ENCODE measurements at places on chromosomes 3 and 15.

DNA sequence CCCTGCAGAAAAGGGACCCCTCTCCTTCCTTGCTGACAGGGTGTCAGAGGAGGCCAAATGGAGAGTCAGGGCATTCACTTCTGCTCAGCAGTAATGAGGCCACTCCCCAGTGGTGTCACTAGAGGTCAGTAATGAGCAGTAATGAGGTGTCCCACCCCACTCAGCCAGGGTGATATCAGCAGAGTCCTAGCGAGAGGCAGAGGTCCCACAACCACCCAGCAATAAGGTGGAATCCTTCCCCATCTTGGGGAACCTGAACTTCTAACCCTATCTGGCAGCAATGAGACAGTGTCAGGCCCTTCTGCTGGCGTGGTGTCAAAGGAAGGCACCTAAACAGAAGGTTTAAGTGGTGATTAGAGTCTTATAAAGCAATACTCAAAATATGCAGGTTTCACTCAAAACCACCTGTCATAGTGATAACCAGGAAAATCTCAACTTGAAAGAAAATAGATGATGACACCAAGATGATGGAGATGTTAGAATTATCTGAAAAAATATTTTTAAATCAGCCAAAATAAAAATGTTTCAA, 12.9 kb downstream of the OCA2 start:
- DNase-seq = no peak

- DNase-seq = no peak
Observed at GRCh38 chr3:192281207-192281880, 446.0 kb downstream of the FGF12 start.

- no peak for DNase-seq
Observed at GRCh38 chr15:58147171-58147611, 9.0 kb downstream of the AQP9 start.

GRCh38 chr15:77798151-77798835, 165.6 kb upstream of the LINGO1 start:
- DNase-seq = no peak

- no peak for DNase-seq
Observed at GRCh38 chr15:101424984-101425383, 64.5 kb downstream of the PCSK6 start.

DNA sequence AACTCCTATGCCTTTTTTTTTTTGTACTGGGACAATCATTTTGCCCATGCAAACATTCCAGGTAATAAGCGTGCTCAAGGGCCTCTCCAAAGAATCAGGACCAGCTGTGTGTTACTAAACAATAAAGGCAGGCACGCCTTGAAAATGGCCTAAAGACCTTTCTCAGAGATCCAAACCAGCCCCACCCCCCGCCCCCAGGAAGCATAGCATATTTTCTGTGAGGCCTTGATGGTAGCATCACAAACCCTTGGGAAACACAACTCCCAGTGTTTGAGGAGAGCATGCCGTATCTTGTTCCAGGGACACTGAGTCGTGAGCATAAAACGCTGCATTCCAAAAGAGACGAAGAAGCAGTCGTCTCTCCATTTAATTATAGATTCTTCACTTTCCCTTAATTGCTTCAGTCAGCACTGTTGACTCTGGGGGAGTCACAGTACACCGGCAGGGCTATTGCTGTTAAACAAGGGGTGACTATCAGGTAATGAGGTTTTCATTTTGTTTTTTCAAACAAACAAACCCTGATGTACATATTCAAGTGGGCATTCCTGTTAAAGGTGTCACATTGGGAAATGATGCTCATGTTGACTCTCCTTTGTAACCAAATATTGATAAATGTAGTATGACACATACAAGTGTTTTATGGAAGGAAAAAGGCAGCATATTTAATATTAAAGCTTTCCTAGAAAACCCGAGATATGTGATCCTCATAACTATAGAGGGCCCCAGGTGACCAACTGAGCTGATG, 4.4 kb upstream of the TPM1 start:
- no peak for DNase-seq

GRCh38 chr3:33016846-33017405, 65.5 kb downstream of the CCR4 start:
- DNase-seq = no peak

- DNase-seq = no peak
Observed at GRCh38 chr15:33068511-33068990, 126.0 kb downstream of the FMN1 start.

DNA sequence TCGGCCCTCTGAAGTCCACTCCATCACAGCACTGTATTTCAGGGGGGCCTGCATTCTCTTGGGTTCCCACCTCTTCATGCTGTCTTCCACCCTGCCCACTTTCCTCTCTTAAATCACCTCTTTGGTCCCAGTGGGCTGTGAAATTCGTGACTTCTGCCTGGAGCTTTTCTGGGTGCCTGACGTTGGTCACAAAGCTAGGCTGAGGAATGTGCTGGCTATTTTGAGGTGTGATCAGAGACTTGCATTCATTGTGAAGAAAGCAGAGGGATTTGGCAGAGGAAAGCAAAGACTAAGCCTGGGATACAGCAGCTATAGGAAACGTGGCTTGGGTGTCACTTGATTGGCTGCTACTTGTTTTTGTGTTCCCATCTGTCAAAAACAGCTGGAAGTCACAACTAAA, 202.5 kb downstream of the SATB1 start:
- no peak for DNase-seq

DNA sequence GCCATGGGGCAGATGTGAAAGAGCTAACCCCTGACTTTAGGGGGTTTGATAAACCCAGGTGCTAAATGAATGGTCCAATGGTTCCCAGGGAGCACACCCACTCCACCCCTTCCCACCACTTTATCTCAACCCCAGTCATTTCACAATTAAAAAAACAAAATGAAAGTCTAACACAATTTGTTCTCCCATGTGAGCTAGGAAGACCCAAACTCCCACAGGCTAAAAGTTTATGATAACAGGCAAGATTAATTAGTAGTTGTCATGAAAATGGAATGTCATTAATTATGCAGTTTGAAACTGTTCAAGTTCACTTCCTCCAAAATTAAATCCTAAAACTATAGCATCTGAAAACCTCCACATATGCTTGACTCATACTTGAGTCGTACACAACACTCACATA, 63.3 kb upstream of the TPM1 start:
- DNase-seq = no peak

- no peak for DNase-seq
Observed at GRCh38 chr3:160378331-160379109, 20.5 kb downstream of the IFT80 start.

DNA sequence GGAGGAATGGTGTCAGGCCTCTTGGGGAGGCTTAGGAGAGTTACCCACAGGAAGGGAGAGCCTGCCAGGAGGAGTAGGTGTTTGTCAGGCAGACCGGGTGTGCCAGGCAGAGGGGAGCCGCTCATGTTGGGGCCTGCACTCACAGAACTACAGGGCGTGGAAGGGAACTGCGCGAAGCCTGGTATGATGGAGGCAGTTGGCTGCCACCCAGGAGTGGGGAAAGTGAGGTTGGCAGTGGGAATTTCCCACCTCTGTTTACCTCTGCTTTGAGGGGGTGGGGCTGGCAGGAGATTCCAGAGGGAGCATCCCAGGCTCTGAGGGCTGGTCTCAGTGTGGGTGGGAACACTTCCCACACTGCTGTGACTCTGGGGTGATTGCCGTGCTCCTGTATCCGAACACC, 99.9 kb downstream of the SLCO3A1 start:
- no peak for DNase-seq

DNA sequence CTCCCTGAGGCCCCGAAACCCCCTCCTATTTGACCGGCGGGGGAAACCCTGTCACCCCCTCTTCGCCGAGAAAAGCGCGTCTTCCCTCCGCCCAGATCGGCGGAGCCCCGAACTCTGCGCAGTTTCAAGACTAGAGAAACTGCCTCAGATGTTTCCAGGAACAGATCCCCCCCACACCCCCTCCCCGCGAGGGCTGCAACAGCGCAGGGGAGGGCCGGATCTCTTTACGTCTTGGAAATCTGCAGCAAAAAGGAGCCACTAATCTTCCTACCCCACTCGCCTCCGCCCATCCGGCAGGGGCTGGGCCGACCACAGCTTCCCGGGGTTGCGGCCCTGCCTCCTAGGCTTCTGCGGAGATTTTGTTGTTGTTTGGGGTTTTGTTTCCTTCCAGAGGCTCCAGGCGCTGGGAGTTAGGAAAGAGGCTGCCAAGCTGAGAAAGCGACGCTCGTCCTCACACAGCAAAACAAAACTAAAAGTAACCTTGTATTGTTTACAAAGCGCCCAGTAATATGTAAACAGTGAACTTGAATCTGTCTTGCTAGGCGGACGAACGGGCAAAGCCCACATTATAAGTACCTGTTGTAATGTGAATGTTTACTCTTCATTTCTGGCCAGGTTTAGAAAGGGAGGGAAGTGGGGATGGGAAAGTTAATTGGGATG, 2.2 kb downstream of the FOXB1 start:
- peak; percentile 25 for DNase-seq

- DNase-seq = no peak
Observed at GRCh38 chr15:29888646-29889045, 66.4 kb upstream of the TJP1 start.

DNA sequence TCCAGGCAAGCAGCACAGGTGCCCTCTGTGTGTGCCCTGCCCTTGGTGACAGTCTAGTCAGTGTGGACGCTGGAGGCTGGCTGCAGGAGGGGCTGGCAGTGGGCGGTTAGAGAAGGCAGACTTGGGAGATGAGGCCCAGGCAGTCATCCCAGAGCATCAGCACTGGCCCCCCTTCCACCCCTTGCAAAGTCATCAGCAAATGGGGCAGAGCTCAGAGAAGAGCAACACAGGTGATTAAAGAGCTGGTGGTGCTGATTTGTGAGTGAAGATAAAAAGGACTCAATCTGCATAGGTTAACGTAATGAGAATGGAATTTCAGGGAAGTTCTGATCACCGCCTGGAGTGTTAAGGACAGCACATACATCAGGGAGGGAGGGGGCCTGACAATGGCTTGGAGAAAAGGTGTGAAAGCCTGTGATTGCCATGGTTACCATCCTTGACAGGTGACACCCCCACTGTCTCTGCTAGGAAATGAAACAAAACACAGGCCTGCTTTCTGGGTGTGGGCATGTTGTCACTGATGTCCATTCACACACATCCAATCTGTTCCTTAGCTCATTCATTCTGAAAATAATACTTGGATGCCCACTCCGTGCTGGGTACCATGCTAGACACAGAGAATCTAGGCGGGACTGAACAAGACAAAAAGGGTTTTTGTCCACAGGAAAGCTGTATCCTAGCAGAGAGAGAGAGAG, 269.6 kb upstream of the ST8SIA2 start:
- DNase-seq = no peak

DNA sequence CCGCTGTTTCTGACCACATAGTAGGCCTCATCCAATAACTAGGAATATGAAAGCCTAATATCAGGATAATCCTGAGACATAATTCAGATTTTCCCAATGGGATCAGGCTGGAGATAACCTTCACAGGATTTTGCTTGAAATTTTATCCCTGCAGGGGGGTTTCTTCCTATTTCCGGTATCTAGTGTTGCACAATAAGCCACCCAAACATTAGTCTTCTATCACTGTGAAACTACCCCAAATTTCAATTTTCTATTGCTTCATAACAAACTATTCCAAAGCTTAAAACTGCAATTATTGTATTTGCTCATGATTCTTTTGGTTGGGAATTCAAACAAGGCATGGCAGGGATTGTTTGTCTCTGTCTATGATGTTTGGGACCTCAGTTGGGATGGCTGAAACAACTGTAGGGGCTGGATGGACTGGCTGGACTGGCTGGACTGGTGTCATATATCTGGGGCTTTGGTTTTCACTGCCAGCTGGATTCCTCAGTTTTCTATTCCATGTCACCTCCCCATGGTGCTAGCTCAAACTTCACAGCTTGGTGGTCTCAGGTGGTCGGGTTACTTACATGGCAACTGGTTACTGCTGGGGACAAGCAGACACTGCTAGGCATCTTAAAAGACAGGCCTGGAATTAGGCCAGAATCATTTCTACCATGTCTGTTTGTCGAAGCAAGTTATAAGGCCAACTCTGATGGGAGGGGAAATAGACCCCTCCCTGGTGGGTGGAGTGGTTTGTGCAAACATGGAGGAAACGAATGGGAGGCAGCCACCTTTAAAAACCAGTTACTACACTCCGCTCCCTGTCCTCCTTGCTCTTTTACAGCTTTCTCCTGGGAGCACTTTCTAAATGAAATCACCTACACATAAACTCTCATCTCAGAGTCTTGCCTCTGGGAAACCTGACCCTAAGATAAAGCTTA, 88.2 kb upstream of the STT3B start:
- no peak for DNase-seq

GRCh38 chr15:57921371-57921770, 144.1 kb downstream of the ALDH1A2 start:
- no peak for DNase-seq

- DNase-seq = no peak
Observed at GRCh38 chr3:178097576-178097975, 438.7 kb upstream of the KCNMB2 start.

GRCh38 chr15:48244921-48245320, 38.8 kb downstream of the SLC12A1 start:
- no peak for DNase-seq

DNA sequence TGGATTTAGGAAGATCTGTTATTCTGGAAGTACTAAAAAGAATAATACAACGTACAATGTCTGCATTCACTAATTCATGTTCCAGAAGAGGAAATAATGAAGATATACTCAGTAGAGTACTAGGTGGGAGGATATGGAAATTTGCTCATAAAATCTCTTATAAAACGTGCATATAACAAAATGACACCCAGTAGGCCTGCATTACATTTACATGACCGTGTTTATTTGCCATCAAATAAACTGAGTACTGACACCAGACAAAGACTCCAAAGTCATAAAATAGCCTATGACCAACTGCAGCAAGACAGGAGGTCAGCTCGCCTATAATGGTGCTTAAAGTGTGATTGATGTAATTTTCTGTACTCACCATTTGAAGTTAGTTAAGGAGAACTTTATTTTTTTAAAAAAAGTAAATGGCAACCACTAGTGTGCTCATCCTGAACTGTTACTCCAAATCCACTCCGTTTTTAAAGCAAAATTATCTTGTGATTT, 60.4 kb downstream of the DCUN1D1 start:
- DNase-seq = no peak

DNA sequence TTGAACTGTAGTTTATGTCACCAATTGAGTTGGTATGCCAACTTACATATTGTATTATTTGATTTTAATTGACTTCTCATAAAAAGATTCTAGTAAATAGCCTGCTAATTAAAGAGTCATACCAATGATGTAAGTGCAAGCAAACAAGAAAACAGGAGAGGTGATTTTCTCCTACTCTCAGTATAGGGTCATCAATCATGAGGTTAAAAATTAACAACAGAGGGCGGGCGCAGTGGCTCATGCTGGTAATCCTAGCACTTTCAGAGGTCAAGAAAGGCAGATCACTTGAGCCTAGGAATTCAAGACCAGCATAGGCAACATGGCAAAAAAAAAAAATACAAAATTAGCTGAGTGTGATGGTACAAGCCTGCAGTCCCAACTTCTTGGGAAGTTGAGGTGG, 108.7 kb downstream of the MYO9A start:
- no peak for DNase-seq
